ENCODE measurements at places on chromosomes 2 and 18. TPM values are rescaled to one million over a fixed set of nuclear protein-coding genes. Genes with fewer than 3 reads are reported as not detected.

FSHR gene
- total RNA-seq: not detected

PAIP2B gene
- total RNA-seq: 49.2 TPM

PPP1R1C gene
- 0.20 TPM for total RNA-seq

LIPT1 gene
- 4.2 TPM for total RNA-seq

IL1R2 gene
- total RNA-seq: 1.2 TPM

KIAA2012 gene
- total RNA-seq: not detected

PCARE gene
- total RNA-seq: not detected

All from pancreas (tissue), 10 donors.